ENCODE measurements at places on chromosomes 11 and 22.

- DNase-seq = no peak
These were observed 128.8 kb downstream of the RASSF10 start for GRCh38 chr11:13137844-13138301.

GRCh38 chr11:626475-627307 lies at the start of gene SCT:
TSS of gene SCT (minus strand) at chr11:627181. CDS start at chr11:627143, 38 bp downstream.
- no peak for DNase-seq

DNA sequence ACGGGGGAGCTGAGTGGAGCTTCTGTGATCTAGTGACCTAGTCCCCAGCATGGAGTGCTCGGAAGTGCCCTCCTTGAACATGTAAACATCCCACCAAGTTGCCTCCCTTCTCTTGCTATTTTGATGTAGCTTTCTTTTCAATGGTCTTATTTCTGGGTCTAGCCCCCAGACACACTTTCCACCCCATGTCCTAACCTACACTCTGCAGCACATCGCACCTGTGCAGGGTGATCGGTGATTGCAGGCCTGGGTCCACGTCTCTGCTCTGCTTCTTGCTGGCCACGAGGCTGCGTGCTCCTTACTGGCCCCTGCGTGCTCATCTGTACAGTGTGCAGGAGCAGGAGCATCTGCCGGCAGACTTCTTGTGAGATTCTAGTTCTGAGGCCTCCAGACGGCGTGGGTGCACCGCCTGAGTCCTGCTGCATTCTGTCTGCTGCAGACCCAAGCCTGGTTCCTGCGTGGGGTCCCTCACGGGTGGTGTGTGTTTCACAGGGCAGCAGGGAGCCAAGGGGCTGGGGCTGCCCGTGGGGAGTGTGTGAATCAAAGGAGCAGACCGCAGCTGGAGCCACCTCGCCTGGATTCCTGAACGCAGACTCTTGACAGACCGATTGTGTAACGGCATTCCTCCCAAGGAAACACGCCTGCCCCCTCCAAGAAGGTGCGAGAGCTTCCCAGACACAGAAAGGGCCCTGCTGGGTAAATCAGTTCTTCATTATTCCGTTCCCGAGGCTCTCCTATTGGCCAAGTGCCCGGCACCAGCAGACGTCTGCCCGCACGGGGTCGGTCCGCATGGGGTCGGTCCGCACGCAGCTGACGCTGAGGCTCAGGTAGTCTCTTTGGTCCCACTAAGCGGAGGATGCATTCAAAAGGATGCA lies 44.4 kb upstream of the MYEOV start:
- DNase-seq = no peak

DNA sequence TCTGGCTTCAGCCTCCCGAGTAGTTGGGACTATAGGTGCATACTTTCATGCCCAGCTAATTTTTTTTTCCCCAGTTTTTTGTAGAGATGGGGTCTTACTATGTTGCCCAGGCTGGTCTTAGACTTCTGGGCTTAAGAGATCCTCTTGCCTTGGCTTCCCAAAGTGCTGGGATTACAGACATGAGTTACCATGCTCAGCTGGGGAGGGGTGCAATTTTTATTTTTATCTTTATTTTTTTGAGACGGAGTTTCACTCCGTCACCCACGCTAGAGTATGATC lies 49.7 kb upstream of the A4GALT start:
- DNase-seq = no peak

GRCh38 chr11:126748100-126748791 lies 252.3 kb downstream of the KIRREL3 start:
- no peak for DNase-seq

- DNase-seq = no peak
These were observed 1.5 kb downstream of the DBX1 start for GRCh38 chr11:20158597-20159257.

GRCh38 chr11:1592628-1593027 lies 5.5 kb downstream of the KRTAP5-2 start:
- DNase-seq = no peak

GRCh38 chr11:44993971-44994704 lies 43.5 kb upstream of the TP53I11 start:
- no peak for DNase-seq

GRCh38 chr22:24985826-24986214 lies 33.3 kb downstream of the KIAA1671 start:
- no peak for DNase-seq

DNA sequence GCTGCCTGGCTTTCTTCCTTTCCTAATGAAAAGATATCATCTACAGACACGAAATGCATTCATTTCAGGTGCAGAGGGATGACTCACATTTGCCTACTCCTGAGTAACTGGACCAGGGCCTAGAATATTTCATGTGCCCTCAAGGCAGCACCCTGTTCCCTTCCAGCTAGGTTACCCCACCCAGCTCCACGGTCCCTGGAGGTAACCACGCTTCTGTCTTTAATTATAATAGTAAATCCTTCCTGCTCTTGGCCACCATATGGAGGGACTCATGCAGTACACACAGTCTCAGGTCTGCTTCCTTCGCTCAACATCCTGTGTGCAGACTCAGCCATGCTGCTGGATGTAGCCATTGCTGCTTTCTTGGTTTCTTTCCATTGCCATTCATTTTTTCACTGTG lies 22.3 kb downstream of the DHCR7 start:
- no peak for DNase-seq

GRCh38 chr11:45323601-45324249 lies 37.6 kb upstream of the SYT13 start:
- DNase-seq = no peak
